ENCODE measurements at places on chromosomes 3 and 15.

DNA sequence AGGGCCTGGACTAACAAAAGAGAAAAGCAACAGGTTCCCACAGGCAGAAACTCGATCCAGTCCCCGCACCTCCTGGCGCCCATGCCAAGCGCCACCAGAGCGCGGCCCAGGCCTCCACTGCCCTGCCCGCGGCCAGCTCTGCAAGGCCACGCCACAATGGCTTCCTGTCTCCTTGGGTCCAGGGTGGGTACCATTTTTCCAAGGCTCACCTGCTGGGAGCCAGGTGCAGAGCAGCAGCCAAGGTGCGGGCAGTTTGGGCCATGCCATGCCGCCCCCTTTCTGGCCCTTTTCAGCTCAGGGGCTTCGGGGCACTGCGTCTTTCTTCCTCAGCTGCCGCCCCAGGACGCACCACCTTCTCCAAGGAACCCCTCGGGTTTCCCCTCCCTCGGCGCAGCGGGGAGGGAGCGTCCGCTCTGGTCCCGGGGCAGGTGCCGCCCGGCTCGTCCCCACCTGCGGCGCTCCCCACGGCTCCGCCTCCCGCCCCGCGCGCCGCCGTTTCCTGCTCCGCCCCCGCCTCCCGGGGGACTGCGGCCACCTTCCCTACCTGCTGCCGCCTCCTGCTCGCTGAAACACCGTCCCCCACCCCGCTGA is at the start of gene ILDR1:
ILDR1 (minus strand) TSS at position 437 of the 591 bp plus-strand sequence; CDS start at position 267, 170 bp downstream.
- no peak for DNase-seq

DNA sequence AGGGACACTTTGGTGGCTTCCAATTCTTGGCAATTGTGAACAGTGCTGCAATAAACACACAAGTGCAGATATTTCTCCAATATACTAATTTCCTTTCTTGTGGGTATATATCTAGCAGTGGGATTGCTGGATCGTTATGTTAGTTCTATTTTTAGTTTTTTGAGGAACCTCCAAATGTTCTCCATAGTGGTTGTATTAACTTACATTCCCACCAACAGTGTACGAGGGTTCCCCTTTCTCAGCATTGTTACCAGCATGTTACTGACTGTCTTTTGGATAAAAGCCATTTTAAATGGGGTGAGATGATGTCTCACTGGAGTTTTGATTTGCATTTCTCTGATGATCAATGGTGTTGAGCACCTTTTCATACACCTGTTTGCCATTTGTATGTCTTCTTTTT is 92.8 kb downstream of the DAPK2 start:
- no peak for DNase-seq

DNA sequence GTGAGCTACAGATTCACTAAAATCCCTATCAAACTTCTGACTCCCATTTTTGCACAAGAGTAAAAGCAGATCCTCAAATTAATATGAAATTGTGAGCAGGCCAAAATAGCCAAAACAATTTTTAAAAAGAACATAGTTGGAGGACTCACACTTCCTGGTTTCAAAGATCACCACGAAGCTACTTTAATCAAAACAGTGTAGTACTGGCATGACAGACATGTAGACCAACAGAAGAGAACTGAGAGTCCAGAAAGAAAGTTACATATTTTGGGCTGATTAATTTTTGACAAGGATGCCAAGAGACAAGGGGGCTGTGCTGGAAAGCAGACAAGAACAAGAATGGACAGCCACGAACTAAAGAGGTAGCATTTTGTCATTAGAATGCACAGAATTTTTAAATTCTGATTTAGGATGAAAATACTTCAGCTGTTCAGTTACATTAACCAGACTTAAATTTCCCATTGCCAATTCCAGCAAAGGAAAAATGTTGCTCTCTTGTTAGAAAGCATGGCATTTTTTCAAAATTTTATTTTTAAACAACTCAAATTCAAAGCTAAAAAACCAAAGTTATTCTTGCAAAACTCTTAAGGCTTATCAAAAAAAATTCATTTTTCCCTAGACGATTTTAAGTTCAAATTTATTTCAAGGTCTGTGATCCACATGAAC is 14.0 kb downstream of the RYK start:
- DNase-seq, result no peak

- DNase-seq, result no peak
Measured at GRCh38 chr3:5498981-5499380, 311.5 kb downstream of the EDEM1 start.

GRCh38 chr3:14959359-14959943 is 12.1 kb downstream of the NR2C2 start:
- DNase-seq, result no peak

DNA sequence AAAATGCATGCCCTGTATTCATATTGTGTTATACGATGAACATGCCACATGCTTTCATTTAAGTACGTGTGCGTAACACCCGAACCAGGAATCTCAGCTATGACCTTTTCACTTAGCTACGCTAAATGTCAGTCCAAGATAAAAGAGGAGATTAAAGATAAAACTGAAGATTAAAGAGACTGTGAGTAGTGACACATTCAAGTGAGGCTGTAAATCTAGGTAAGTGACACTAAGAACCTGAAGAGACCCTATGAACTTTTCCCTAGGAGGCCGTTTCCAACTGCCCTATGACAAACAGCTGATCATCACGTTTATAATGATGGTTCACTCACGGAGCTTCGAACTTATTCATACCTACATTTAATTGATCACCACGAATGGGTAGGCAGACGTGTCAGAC is 32.2 kb downstream of the TFRC start:
- DNase-seq, result no peak

DNA sequence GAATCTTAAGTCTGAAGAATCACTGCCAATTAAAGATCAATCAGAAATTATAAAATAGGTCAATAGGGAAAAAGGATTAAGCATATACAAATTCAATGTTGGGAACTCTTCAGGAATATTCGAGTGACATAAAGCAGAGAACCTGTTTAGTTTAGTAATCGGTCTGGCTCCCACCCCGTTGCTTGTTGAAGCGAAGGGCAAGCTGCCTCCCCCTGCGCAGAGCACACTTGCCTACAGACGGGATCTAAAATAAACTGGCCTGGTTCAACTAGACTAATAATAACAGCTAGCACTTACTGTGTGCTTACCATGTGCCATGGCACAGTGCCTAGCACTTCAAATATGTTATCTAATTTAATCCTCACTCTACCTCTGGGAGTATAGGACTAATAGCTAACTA is 8.6 kb downstream of the SEMA6D start:
- DNase-seq, result no peak

DNA sequence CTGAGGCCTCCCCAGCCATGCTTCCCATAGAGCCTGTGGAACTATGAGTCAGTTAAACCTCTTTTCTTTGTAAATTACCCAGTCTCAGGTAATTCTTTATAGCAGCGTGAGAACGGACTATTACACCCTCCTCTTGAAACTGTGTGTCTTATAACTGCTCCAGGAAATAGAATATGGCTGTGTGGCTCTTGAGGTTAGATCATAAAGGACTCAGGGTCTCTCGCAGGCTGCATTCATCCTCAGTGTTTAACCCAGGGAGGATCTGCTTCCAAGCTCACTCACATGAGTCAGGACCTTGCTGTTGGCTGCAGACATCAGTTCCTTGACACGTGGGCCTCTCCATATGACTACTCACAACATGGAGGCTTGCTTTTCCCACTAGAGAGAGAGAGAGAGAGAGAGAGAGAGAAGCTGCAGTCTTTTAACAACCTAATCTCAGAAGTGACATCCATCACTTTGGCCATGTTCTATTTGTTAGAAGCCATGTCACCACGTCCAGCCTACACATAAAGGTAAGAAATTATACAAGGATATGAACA is 114.3 kb upstream of the UBE2E1 start:
- DNase-seq, result peak; percentile 75

Data from Jurkat, Clone E6-1 (cell line).